D341Med (cell line): ENCODE measurements at places on chromosomes 5 and 9.

DNA sequence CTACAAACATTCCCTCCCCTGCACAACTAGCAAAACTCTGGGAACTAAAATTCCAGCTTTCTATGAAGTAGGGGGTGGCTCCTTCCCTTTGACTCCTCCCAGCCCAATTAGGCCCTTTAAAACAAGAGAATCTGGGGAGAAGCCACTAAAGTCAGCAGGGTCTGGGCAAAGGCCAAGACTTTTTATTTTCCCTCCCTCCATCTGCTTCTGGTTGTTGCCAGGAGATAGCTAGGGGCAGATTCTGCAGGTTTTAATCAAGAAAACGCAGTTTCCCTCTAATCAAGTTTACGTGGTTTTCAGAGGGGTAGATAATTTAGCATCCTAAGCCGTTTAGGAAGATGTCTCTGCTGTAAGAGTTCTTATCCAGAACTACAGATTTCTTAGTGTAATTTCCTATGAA, 114.5 kb upstream of the CDH6 start:
- DNase-seq: no peak

DNA sequence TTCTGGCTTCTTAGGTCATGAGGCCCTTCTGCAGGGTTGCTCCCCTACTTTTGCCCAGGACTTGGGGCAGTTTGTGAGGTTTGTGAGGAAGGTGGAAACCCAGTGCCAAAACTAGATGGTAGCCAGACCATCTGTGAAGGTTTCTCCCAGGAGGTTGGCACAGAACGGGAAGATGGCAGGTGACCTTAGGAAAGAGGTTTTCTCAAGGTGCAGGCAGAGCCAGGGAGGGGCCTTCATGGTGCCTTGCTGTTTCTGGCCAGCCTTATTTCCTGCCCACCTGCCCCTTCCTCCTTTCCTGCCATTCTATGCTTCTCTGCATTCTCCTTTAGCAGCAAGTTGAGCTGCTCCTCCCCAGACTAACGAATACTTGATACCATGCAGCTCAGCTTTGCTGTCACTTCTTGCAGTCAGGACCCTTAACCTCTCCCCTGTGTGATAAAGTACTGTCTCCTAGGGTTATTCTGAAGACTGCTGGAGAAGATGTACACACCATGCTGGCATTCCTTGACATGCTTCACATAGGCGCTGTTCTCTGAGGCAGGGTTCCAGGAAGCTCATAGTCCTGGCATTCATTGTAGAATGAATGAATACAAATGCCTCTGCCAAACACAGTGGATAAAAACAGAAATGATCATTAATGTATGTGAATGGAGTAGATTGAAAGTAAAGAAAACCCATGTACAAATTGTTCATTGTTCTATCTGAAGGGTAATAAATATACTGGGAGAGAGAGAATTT, 154.3 kb downstream of the KDM4C start:
- no peak for DNase-seq

DNA sequence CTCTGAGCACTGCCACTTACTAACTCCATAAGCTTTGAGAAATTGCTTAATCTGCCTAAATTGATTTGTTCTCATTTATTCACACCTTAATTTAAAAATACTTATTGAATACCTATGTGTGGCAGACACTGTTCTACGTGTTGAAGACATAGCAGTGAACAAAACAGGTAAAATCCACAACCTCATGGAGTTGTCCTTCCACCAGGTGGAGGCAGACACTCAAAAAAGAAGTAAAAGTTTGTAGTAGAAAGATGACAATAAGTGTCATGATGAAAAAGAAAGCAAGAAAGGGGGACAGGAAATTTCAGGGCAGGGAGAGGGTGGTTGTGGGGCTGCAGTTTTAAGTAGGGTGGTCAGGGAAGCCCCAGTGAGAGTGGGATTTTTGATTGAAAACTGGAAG, 94.9 kb downstream of the SREK1 start:
- DNase-seq: no peak

DNA sequence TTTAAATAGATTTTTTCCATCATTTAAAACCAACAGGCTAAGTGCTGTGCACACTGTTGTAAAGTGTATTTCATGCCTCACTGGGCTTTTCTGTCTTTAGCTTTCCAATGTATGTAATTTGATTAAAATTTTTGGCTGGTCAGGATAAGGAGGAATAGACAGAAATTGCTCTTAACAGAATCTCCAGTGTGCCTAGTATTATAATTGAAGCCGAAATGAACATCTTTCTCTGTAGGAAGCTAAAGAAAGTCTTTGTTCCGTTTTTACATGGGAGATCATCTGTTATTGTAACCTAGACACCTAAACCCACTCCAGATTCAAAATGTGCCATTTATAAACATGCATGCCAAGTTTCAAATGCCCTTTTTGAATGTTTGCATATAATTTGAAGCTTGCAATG, 54.5 kb upstream of the SMIM15 start:
- no peak for DNase-seq
